ENCODE measurements at places on chromosomes 16 and 17. TPM values are rescaled to one million over a fixed set of nuclear protein-coding genes. Genes with fewer than 3 reads are reported as not detected.

DNA sequence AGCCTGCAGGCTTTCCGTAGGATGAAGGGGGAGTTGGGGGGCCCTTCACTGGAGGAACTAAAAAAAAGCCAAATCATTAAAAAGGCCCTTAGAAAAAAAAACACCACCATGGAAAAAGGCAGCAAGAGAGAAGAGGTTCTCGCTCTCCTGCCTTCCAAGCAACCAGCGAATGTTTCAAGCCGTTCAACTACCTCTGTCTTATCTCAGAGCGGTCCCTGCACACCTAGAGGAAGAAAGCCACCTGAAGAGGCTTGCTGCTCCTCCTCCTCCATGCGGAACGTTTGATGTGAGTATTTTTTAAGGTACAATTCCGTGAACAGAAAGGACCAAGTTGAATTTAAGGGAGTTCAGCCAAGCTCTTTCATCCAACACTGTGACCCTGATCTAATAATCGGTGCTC, 9.2 kb downstream of the NXN start:
- no peak for DNase-seq

- DNase-seq, result peak; percentile 40
These were observed 12.5 kb downstream of the DCAKD start for GRCh38 chr17:45038728-45039634.

GRCh38 chr16:3950343-3951193, 70.1 kb upstream of the CREBBP start:
- DNase-seq, result peak; percentile 99

GRCh38 chr17:19590451-19590850, 56.8 kb downstream of the SLC47A1 start:
- no peak for DNase-seq

DNA sequence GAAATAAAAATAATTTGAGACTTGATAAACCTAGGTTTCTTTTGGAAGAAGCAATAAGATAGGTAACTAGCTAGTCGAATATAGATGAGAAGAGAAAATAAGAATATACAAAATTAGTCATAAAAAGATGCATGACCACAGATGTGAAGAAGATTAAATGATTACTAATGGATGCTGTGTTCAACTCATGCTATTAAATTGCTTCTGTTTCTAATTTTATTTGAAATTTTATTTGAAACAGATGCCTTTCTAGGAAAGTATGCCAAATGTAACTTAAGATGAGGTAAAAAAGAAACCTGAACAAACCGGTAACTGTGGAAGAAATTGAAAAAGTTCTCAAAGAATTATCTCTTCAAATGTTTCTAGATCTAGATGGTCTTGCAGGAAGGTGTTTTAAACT, 91.6 kb downstream of the OR1D5 start:
- no peak for DNase-seq

- DNase-seq, result no peak
These were observed 40.5 kb downstream of the TENT4B start for GRCh38 chr16:50193594-50193993.

- no peak for DNase-seq
These were observed 323 bp upstream of the KRTAP9-9 start for GRCh38 chr17:41254861-41255260.

DNA sequence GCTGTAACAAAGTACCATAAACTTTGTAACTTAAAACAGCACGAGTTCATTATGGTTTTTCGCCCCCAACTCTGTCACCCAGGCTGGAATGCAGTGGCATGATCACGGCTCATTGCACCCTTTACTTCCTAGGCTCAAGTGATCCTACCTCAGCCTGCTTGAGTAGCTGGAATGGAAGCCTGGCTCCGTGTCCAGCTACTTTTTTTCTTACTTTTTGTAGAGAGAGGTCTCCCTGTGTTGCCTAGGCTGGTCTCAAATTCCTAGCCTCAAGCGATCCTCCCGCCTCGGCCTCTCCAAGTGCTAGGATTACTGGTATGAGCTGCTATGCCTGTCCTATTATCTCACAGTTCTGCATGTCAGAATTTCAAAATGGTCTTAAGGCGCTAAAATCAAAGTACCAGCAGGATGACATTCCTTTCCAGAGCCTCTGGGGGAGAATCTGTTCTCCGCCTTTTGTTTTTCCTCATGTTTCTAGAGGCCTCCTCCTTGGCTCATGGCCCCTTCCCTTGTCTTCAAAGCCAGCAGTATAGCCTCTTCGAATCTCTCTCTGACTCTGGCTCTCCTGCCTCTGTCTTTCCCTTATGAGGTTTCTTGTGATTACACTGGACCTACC, 10.1 kb upstream of the PRM1 start:
- DNase-seq, result no peak

DNA sequence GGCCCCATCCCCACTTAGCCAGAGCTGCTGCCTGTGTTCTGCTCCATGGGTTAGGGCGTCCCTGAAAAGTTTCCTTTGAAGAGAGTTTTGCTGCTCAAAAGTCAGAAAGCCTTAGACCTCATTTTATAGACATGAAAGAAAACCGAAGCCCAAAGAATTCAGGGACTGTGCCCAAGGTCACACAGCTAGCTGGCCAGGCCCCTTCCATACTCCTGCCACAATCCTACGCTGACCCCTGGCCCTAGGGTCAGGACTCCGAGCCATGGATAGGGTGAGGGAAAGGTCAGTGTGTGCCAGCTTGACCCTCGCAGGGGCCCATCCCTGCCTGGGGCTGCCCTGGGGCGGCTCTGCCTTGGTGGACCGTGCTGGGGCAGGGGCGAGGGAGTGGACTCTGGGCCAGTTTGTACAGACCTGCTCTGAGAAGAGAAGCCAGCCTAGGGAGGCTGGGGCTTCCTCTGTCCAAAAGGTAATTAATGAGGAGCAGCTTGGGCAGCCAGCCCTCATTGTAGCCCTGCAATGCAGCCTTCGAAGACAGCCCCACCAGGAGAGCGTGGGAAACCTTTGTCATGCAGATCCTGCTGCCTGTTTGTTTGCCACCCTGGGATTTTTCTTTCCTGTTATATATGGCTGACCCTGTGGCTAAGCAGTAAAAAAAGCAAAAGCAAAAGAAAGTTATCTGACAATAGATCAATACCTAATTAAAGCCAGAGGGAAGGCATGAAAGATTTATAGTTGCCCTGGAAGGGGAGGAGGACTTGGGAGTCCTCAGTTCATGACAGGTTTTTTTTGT, 37.4 kb downstream of the RHBDL3 start:
- no peak for DNase-seq

GRCh38 chr17:21532763-21533385, 156.7 kb downstream of the KCNJ12 start:
- DNase-seq, result no peak

Gene ZBTB4
- total RNA-seq, result 37.4 TPM

Gene TBC1D3
- not detected for total RNA-seq

Gene GPR139
- not detected for total RNA-seq

Gene ADAM11
- 0.36 TPM for total RNA-seq
